CD8-positive, alpha-beta memory T cell (primary cell): ENCODE measurements at places on chromosomes 11 and 22. TPM values are rescaled to one million over a fixed set of nuclear protein-coding genes. Genes with fewer than 3 reads are reported as not detected.
A peak's percentile ranks its signal among the peaks of the same experiment; 100 is the strongest.

DNA sequence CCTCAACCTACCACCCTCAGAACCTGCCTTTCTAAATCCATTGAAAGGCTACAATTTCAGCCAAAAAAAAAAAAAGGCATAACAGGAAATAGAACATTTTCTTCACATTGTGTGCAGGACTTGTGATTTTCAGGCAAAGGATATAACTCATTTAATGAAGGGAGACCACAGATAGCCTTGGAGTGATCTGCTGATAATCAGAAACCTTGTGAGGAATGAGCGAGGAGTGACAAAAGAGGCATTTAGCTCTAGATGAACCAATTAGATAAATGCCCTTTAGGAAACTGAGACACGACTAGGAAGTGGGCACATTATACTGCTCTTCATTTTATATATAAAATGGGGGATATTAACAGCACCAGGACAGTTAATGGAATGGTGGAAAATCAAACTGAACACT lies 216.5 kb upstream of the GRIA4 start:
- DNase-seq, result no peak

DNA sequence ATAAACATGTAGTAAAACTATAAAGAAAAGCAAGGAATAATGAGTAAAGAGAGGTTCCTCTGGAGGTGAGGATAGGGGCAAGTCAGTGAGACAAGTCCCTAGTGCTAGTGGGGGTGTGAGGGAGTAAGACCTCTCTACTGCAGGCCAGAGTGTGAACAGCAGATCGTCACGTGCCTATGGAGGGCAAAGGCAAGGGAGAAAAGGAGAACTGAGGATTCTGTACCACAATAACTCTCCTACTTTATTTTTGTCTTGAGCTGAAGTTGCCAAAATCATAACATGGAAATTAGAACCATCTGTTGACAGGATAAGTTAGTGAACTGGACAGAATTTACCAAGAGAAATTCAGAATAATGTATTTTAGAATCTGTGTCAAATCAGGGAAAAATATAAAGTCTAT lies 77.6 kb downstream of the ENTHD1 start:
- no peak for DNase-seq

GRCh38 chr11:108508653-108509593 lies 10.7 kb upstream of the POGLUT3 start:
- no peak for DNase-seq

The SCO2 gene
- 6.5 TPM for polyA plus RNA-seq

The FAM118A gene
- 27.8 TPM for polyA plus RNA-seq

GRCh38 chr11:113531575-113532451 lies 56.6 kb upstream of the DRD2 start:
- DNase-seq, result no peak

- DNase-seq, result no peak
Observed at GRCh38 chr11:65968600-65969482, 7.3 kb downstream of the SART1 start.

DNA sequence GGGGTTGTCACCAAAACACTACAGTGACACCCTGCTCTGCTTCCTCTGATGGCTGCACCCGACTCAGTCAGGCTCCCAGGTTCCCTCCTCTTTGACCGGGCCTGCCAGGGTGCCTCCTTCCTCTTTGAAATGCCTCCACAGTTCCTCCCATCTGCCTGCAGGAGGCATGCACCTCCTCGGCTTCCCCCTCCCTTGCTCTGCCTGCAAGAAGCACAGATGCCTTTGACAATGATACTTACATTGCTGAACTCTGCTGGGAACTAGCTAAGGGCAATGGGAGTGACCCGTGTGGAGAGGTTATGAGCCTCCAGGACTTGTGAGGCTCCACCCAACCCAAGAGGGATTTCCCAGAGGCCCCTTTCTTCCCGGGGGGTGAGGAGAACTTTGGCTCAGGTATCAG lies 674.1 kb downstream of the OPCML start:
- no peak for DNase-seq

The PAMR1 gene
- not detected for polyA plus RNA-seq

- no peak for DNase-seq
Observed at GRCh38 chr11:33505093-33505492, 195.5 kb downstream of the C11orf91 start.

GRCh38 chr22:24521791-24522245 lies 26.7 kb downstream of the UPB1 start:
- no peak for DNase-seq

The OSM gene
- polyA plus RNA-seq, result 16.4 TPM

DNA sequence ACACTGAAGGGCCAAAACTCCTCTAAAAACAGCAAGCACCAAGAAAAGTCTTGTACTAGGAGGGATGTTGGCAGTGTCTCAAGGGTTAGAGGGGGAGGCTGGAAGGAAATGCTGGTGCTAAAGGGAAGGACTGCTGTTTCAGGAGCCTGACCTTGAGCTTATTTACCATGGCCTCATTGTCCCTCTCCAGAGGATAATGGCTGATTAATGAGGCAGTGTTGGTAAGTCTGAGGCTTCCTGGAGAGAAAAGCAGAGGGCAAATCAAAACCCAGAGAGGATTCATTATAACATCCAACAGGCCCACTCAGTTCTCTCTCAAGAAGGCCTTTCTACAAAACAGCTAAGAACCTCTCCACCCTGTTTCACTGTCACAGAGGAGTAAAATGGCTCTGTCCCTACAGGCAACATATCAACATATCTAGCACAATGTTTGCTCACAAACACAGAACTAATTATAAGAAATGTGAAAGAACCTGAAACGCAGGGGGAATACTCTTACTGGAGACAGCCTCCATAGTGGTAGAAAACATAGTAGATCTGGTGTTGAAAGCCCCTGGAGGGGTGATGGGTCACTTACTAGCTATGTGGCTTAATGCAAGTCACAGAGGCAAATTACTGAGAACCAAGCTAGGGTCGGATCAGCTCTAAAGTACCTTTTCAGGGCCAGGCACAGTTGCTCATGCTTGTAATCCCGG lies 31.4 kb downstream of the NUMA1 start:
- DNase-seq, result no peak

DNA sequence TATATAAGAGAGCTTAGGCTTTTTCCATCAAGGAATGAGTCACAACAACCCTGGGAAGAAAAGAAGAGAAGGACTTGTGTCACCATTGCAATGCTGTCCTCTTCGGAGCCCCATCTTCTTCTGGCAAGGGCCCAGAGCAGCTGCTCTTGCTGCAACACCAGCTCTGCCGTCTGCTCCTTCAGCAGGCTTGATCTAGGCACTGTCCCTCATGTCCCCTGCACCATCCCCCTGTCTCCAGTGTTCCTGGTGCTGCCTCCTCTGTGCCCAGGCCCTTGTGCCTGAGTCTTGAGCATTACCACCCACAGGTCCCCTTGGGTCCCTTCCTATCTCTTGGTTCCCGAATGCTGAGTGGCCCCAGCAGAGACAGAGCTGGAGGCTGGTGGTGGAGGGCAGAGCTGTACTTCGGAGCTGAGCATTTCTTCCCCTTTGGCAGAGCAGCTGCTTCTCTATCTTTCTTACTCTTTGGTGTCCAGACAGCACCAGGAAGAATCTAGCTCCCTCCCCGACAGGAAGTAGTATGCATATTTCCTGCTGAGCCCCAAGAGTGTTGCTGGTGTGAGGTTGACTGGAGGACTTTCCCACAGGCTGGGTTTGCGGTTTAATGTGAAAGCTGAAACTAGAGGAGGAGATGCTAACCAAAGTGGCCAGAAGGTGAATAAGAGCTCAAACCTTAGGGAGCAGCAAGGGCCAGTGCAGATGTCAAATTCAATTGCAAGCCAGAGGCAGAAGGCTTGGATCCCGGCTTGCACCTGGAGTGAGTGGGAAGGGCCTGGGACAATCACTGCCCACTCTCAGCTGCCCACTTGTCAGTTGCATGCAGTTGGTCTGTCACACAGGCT lies 27.8 kb downstream of the WEE1 start:
- DNase-seq, result peak; percentile 66

The RTN4R gene
- 6.0 TPM for polyA plus RNA-seq

DNA sequence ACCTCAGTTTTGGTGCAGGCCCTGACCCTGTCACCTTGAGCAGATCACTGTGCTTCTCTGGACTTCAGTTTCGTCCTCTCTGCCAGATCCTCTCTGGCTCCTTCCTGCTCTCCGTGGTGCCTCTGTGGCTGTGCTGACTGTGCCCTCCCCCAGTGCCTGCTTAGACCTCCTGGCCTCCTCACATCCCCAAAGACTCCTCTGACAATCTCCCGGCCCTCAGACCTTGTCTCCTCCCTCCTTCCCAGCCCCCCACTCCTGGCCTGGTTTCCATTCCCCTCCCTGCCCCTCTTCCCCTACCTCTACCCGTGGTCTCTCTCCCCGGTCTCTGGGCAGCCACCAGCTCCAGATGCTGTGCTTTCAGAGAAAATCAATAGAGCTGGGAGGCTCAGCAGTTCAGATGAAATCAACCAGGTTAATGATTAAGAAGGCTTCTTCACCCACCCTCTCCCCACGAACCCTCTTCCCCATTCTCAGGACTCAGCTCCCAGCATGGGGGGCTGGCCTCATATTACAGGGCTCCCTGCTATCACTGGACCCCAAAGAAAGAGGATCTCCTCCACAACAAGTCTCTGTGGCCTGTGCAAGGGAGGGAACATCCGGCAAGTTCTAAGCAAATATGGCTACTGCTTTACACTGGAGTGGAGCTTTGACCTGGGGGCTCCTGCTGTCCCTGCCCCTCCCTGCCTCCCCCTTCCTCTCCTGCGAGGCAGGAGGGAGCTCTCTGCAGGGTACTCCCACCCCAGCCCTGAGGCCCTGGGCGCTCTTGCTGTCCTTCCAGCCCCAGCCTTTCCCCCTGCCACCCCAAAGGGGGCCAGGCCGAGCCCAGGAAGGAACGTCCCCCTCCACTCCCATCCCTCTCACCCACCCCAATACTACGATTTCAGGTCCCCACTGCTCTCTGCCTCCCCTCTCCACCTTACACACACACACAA lies 8.5 kb downstream of the BACE1-AS start:
- no peak for DNase-seq

DNA sequence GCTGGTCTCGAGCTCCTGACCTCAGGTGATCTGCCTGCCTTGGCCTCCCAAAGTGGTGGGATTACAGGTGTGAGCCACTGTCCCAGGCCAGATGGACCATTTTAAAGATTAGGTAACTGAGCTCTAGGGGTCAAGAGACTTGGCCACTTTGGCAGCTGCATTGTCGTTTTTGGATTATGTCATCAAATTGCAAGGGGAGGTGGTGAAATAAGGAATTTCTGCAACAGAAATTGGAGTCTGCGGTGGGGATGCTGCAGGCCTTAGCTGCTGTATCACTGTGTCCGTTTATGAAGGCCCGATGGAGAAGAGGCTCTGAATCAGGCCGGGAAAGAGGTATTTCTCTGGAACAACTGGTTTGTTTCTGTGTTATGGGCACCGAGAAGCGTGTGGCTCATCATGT lies 34.6 kb downstream of the PTPRJ start:
- DNase-seq, result no peak

DNA sequence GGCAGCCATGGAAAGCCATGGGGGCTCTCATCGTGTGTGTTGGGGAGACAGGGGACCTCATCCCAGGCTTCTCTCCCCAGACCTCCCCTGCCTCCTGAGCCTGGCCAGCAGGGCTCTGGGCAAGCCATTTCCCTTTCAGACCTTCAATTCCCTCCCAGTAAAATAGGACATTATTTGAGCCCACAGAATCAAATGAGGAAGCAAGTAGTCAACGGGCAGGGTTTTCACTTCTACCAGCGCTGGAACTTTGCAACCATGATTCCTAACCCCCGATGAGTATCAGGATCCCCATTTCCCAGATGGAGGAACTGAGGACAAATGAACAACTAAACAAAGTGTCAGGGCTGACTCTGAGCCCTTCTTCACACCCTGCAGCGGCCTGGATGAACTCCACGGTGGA lies 48.9 kb upstream of the TCF20 start:
- no peak for DNase-seq

DNA sequence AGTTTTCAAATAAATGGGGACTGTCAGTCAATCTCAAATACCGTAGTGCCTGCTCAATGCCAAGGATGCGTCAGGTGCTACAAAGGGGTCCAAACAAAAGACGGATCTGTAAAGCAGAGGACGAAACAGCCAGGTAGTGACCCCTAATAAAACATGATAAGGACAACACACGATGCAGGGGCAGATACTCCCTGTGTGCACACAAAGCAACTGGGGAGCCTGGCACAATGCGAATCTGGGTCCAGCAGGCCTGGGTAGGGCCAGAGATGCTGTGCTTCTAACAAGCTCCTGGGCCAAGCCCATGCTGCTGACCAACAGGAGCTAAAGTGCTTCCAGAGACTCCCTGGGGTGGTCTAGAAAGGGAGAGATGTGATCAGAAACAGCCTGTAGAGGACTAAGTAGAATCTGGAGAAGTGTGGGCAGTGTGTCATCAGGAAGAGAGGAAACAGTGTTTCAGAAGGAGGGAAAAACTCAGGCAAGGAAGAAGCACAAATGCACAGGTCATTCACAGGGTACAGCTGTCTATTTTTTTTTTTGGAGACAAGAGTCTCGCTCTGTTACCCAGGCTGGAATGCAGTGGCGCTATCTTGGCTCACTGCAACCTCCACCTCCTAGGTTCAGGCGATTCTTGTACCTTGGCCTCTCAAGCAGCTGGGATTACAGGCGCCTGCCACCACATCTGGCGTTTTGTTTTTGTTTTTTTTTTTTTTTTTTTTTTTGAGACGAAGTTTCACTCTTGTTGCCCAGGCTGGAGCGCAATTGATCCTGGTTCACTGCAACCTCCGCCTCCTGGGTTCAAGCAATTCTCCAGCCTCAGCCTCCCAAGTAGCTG lies 74.5 kb downstream of the MICAL3 start:
- no peak for DNase-seq

The CHRNA10 gene
- polyA plus RNA-seq, result 0.10 TPM
